Fibroblast of skin of left quadriceps (primary cell): ENCODE measurements at places on chromosomes 12 and 14.

GRCh38 chr14:58635091-58635830 is 2.5 kb upstream of the DACT1 start:
- DNase-seq, result no peak

DNA sequence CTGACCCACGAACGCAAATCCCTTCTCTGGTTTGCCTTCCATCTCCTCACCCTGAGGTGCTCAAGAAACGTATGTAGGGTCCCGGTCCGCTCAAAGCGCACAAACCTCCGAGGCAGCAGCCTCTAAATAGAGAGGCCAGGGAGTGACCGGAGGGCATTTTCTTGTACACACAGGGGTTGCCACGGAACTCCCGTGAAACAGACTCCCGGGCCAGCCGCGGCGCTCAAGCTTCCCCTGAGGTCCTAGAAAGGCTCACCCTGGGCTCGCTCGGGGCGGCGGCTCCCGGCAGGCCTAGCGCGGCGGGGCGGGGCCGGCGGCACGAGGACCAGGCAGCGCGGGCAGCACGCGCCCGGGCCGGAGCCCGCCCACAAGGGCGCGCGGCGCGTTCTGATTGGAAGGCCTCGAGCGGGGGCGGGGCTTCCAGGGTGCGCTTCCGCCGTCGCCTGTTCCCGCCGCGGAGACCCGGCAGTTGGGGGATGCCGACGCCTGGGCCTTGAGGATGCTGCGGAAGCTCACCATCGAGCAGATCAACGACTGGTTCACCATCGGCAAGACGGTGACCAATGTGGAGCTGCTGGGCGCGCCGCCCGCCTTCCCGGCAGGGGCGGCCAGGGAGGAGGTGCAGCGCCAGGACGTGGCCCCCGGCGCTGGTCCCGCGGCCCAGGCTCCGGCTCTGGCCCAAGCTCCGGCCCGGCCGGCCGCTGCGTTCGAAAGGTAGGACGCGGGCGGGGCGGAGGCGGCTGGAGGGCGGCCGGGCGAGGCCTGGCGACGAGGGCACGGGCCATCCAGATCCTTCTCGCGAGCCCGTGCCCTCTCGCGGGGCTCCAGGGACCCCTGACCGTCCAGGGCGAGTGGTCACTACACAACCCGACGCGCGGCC is at the start of gene TDRD9:
TSS of gene TDRD9 (plus strand) at position 446 of the 880 bp plus-strand sequence. CDS start at position 500, 54 bp downstream.
- no peak for DNase-seq

DNA sequence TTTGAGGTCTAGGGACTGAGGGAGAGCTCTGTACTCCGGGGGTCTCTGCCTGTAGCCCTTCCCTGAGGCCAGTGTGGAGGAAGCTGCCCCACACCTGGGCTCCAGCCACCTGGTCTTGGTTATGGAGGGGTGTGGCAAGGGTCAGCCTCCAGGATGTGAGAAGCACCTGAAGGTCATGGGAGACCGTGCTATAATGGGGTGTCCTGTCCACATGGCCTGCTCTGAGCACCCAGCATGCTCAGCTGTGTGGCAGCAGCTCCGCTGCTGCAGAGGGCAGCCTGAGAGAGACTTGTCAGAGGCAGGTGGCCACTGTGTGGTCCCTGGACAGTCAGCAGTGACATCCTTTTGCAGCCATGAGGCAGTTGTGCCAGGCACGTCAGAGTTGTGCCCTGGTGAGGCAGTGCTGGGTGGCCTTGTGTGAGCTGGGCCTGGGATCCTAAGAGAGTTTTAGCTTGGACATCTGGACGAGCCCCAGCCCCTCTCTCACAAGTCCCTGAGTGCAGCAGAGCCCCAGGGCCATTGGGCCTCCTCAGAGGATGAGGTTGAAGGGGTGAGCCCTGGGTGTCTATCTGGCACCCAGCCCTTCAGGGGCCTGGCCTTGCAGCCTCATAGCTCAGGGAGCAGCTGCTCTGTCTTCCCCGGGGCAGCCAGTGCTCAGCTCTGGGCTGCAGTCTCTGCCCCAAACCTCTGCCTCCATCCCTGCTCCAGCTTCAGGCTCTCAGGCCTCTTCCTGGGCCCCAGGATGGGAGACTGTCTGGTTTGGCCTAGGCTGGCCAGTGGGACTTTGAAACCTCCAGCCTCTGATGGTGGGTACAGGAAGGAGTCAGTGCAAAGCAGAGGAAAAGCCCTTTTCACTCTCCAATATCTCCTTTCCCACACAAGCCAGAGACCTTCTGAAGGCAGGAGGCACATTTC is 7.4 kb upstream of the ATG101 start:
- no peak for DNase-seq

DNA sequence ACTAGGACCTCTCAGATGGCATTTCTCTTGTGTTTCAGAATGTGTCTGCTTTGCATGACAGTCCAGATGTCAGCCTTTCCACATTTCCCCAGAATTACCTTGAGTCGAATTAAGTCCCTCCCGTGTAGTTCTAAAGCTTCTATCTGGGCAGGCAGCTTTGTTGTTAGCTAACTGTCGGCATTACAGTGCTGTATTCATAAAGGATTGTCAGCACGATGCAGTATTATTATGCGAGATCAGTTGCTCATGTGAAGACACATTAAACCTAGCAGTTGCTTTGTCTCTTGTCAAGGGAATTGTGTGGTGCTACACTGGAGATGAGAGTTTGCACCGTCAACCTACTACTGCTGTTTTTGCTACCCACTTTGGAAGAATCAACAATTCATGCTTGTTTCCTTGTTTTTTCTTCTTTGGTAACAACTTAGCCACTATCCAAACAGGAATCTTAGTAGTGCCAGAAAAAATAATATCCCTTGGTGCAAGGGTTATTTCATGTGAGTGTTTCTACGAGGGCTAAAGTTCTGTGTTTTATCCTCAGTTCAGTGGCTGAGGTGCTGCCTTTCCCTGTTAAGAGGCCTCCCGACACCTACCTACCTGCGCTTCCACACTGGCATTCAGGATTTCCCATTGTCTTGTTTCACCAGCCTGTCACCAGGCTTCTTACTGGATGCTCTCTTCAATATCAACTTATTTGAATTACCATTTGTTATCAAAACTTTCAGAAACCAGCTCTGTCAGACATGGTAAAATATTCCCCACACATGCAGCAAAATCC is 297.9 kb upstream of the G2E3 start:
- no peak for DNase-seq

DNA sequence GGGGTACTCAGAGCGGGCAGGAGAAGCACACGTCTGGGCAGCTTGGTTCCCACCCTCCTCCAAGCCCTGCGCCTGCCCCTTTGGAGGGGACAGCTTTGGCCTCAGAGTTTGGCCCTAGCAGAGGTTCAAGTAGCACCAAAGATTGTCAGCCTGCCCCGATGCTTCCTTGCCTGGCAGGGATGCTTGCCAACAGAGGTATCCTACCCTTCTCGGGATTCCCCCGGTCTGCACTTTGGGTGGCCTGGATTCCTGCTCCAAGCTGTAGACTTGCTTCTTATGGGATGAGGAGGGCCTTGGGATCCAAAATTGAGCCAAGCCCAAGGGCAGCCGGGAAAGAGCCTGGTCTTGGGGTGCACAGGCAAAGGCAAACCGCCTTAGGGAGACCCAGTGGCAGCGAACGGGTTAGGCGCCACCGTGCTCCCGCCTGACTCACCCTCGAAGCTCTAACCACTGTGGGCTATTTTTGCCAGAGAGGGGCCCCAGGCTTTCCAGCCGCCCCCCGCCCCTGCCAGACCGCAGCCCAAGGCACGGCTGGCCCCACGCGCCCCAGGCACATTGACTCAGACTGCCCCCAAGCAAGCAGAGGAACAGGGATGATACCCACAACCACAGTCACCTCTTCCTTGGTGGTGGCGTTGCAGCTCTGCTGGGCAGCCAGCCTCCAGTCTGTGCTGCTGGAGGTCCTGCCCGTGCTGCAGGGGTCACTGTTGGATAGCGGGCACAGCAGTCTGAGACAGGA is 847 bp upstream of the WNT10B start:
- DNase-seq, result no peak

GRCh38 chr12:1845427-1845826 is 25.1 kb downstream of the LRTM2 start:
- DNase-seq, result no peak

GRCh38 chr12:79689477-79690141 is 1.2 kb downstream of the PAWR start:
- no peak for DNase-seq

GRCh38 chr14:90553298-90553920 is 156.6 kb downstream of the CALM1 start:
- no peak for DNase-seq

DNA sequence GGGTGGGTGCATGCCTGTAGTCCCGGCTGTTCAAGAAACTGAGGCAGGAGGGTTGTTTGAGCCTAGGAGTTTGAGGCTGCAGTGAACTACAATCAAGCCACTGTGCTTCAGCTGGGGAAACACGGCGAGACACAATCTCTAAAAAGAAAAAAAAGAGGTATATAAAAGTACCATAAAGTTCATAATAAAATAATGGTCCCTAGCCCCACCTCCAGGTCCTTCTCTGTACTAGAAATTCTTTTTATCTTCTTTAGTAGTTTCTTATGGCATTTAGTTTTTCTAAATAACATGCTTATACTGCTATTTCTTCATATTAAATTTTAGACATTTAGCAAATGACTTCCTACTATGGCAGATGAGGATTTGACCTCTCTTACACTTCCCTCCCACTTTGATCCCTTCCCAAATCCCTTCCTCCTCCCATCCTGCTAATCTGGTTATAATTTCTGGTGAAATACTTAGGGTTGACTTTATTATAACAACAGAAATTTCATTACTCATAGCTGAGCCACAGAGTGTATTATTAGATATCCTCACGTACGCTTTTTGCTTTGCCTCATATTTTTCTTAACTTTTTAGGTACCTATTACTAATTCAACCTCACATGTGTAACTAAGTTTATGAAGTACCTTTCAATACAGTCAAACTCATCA is 94.7 kb downstream of the SLC41A2 start:
- peak; percentile 57 for DNase-seq

DNA sequence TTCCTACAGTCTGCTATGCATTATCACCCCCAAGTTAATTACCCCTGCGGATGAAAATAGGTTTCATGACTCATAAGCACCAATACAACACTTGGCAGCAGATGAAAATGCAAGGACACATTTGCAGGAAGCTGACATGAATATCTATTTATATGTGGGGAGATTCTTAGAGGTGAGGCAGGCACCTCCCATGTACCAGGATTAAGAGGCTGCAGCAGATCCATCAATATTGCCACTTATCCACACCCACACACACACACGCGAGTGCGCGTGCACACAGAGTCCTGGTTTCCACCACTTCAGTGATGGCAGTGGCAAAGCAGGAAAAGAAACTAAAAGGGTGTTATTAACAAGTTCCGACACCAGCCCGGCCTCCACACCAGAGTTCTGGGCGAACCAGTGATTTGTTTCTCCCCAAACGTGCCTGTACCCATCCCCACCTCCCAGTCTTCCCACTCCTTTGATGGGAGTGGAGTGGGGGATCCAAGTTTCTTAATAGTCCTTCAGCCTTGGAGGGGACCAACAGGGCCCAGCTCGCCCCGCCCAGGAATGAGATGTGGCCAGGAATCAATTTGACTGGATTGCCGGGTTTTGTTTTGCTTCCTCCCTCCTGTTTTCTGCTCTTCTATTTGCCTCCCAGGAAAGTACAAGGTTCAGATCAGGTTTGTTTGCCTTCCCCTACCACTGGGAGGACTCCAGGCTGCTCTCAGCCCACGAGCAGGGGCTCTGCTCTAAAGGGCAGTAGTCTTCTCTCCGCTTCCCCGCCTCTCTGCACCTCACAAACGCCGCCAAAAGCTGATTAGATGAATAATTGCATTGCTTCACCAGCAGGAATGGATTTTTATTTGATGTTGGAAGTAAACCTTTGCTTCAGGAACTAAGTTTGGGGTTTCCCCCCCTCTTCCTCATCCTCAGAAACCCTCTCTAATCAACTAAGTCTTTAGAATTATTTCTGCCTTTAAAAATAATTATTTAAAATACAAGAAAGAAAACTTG is 5.2 kb downstream of the IRF2BPL start:
- DNase-seq, result no peak

- DNase-seq, result no peak
These were observed 422.6 kb downstream of the MDGA2 start for GRCh38 chr14:47252802-47253201.

DNA sequence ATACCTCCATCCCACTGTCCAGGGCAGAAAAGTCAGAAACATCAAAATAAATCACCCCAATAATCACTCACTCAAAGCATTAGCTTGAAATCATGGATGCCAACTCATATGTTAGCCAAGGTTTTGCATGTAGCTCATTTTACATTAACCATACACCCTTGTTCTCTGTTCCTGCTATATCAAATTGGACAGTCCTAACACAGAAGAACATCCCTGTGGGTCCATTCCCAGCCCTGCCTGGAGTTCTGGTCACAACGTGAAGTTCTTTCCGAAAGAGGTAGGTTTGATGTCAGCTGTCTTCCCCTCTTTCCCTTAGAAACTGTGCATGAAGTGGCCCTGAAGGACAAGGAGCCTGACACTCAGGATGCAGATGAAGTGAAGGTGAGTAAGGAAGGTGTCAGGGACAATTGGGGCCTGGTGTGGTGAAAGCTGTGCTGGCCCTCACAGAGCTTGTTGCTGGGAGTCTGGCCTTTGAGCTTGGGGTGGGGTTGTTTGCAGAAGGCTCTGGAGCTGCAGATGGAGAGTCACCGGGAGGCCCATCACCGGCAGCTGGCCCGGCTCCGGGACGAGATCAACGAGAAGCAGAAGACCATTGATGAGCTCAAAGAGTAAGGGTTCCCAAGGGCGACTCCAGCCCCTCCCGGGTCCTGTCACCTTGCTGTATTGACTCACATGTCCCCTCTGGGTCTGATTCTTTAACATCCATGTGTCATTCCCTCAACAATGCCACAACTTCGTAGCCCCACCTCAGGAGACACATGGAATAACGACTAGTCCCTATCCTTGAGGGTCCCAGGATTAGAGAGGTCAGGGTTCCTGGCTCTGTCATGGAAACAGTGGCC is 15.0 kb upstream of the PIP4K2C start:
- no peak for DNase-seq

DNA sequence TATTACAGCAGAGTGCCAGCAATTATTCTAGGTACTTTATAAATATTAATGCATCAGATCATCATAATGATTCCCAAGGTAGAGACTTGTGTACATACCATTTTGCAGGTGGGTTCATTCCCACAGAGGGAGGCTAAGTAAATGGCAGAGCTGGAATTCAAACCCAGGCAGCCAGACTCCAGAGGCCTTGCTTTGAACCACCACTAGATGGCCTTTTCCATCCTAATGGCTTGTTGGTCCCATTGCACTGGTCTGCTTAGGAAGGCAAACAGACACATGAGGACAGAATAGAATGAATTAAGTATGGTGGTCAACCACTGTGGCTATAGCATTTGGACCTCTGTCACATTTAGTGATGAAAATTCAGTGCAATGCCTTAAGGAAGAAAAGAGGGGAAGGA is 158.7 kb downstream of the METTL25 start:
- no peak for DNase-seq

DNA sequence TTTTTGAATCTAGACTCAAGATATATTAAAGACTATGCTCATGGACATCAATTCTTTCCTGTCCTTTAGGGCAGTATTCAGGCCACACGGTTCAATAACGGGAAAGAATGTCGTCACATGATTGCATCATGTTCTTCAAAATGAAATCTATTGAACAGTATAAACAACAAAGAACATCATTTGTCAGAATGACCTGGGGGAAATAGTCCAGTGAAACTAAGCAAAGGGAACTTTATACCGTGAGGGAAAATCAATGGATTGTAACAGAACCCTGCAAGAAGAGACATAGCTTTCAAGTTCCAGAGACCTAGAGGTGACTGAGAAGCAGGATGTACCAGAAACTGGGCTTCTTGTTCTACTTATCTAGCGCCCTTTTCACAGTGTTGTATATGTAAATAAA is 32.7 kb downstream of the FLRT2 start:
- no peak for DNase-seq

GRCh38 chr12:62846491-62846890 is 88.5 kb downstream of the PPM1H start:
- DNase-seq, result no peak
